ENCODE measurements at places on chromosomes 3 and 15.

DNA sequence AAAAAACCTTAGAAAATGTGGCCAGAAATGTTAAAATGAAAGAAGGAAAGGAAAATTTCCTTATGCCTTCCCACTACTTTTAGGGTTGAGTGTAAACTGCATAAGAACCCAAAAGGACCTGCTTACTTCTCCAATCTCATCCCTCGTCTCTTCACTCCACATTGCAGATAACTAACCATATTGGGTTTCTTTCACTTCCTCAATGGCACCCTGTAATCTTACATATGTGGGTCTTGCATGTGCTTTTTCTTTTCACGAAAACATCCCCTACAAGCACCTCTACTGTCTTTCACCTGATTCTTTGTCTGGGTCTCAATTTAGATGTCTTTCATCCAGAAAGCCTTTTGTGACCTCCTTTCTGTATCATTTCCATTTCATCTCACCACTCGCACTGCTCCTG lies 23.1 kb downstream of the EOMES start:
- H3K27me3 ChIP-seq: no peaks in the 10 kb centered on the region
- H3K36me3 ChIP-seq: no peaks in the 10 kb centered on the region
- DNase-seq: no peak
- H3K4me3 ChIP-seq: no peak overlapping the region

DNA sequence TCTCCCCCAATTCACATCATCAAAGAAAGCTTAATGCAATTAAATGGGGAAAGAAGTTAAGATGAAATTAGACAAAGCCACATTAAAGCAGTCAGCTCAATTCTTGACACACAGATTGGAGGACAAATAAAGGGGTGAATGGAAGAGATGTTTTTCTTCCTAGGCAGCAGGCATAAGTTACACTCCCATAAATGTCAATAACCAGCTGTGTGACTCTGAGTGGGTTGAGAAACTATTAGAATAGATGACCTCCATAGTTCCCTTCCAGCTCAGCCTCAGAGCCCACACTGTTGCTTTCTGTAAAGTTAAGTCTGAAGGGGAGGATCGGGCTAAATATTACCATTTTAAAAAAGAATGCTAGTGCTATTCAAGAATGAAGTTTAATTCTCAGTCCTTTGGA lies 71.0 kb downstream of the THBS1 start:
- no peak overlapping the region for H3K4me3 ChIP-seq
- H3K36me3 ChIP-seq: no peaks in the 10 kb centered on the region
- DNase-seq: no peak
- H3K27me3 ChIP-seq: no peaks in the 10 kb centered on the region
- no peaks in the 10 kb centered on the region for H3K4me1 ChIP-seq

- no peaks in the 10 kb centered on the region for H3K36me3 ChIP-seq
- no peak for DNase-seq
- H3K27ac ChIP-seq: no peak overlapping the region
- no peak overlapping the region for H3K4me3 ChIP-seq
- no peaks in the 10 kb centered on the region for H3K27me3 ChIP-seq
- H3K4me1 ChIP-seq: no peaks in the 10 kb centered on the region
Observed at GRCh38 chr15:57769266-57769665, 62.8 kb downstream of the POLR2M start.

- H3K4me3 ChIP-seq: no peak overlapping the region
- peaks cover 39% of the 10 kb centered on the region for H3K4me1 ChIP-seq
- H3K27ac ChIP-seq: no peak overlapping the region
- H3K36me3 ChIP-seq: no peaks in the 10 kb centered on the region
- no peak for DNase-seq
Observed at GRCh38 chr3:71407823-71408222, 175.7 kb downstream of the FOXP1 start.
